ENCODE measurements at places on chromosomes 7 and 10. TPM values are rescaled to one million over a fixed set of nuclear protein-coding genes. Genes with fewer than 3 reads are reported as not detected.

The ATOH7 gene
- polyA plus RNA-seq, result 2.6 TPM

The CTAGE8 gene
- 16.3 TPM for polyA plus RNA-seq

The ZNF32 gene
- 65.2 TPM for polyA plus RNA-seq

The SYT15 gene
- polyA plus RNA-seq, result 4.3 TPM

- no peak for DNase-seq
Observed at GRCh38 chr7:30510124-30511075, 5.8 kb upstream of the GGCT start.

- no peak for DNase-seq
Observed at GRCh38 chr7:139650429-139651100, 127.1 kb downstream of the CLEC2L start.

- no peak for DNase-seq
Observed at GRCh38 chr10:86646532-86646931, 7.8 kb upstream of the OPN4 start.

DNA sequence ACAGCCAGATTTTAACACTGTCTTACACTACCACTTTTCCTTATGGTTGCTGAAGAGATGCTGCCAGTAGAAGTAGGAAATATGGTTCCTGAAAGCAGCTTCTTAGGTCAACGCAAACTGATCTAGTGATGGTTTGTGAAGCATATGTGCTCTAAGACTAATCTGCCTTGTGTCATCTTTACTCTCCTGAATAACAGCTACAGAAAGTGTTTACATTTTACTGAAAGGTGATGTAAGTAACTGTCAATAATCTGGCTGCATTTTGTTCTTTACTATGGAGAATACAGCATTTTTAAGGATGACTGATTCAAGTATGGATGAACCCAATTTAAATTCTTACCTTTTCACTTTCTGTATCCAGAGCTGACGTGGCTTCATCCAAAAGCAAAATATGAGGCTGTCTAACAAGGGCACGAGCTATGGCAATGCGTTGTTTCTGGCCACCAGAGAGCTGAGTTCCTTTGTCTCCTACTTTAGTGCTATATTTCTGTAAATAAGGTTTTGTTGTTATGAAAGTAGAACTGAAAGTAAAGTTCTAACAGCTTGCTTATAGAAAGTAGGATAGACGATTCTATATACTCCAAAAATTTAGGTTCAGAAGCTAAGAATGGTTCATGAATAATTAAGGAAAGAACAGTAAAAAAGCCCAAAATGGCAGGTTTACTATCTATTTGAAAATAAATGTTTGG lies 30.2 kb upstream of the ABCB4 start:
- no peak for DNase-seq

DNA sequence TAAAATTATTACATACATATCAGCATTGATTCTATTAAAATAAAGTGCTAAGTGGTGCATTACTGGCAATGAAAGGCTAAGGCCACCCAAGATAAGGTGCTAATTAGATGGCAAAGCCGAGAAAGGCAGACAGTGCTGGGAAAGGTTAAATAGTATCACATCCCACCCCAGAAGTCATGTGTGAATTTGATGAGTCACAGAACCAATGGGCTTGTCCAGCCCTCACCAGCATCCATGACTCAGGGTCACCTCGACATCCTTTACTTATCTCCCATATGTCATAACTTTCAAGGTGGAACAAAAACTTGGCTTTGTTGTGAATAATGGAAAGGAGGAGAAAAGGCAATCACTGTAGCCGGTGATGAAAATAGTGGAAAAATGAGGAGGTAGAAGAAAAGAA lies 459.1 kb downstream of the PLXNA4 start:
- no peak for DNase-seq

GRCh38 chr7:139875821-139876241 lies 46.8 kb downstream of the TBXAS1 start:
- DNase-seq, result no peak

All from renal pelvis (tissue), 12 donors.